ENCODE measurements at places on chromosomes 6 and 20. TPM values are rescaled to one million over a fixed set of nuclear protein-coding genes. Genes with fewer than 3 reads are reported as not detected.

GRCh38 chr6:69719602-69720193 is 77.1 kb downstream of the LMBRD1 start:
- DNase-seq = peak; percentile 46

GRCh38 chr6:12149944-12150510 is 137.9 kb downstream of the HIVEP1 start:
- no peak for DNase-seq

DNA sequence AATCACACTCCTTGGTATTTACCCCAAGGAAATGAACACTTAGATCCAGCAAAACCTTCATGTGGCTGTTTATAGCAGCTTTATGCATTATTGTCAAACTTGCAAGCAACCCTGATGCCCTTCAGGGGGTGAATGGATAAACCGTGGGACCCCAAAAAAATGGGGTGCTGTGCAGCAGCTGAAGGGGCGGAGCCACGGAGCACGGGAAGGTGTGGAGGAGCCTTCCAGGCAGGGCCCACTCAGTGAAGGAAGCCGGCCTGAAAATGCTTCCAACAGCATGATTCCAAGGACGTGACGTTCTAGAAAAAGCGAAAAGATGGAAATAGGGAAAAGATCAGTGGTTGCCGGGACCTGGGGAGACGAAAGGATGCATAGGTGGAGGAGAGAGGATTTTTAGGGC is 25.6 kb upstream of the FRMD1 start:
- DNase-seq = no peak

GRCh38 chr6:3251462-3252314 is 7.1 kb upstream of the PSMG4 start:
- peak; percentile 79 for DNase-seq

KIF6 gene
- not detected for polyA plus RNA-seq

TRIM15 gene
- not detected for polyA plus RNA-seq

All from endothelial cell of umbilical vein (primary cell).